ENCODE measurements at places on chromosomes 1 and 21.

DNA sequence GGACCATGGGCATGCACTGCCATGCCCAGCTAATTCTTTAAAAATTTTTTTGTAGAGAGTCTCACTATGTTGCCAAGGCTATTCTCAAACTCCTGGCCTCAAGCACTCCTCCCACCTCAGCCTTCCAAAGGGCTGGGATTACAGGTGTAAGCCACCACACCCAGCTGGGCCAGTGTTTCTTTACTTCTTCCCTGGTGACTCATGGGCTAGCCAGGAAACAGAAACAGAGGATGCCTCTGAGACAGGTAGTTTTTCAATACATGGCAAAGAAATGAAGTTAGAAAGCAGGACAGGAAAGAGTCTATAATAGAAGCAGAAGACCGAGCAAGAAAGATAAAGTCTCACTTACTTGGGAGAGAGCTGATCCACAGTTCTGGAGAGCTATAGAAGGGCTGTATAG lies 7.6 kb upstream of the C1orf74 start:
- no peak for DNase-seq

GRCh38 chr1:9371391-9371935 lies 78.8 kb downstream of the SPSB1 start:
- peak; percentile 19 for DNase-seq

DNA sequence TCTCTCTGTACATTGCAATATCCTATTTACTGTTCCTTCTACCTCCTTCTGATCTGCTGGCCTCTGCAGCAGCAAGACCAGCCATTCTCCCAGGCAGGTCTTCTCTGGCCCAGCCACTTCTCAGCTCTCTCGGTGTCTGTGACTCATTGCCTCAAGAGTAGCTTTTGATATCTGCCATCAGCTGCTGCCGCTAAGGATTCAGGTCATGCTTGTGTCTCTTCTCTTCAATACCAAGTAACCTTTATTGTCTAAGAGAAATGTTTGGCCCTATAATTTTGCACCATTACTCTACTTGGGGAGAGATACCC lies 101.8 kb downstream of the TMEM53 start:
- no peak for DNase-seq

- DNase-seq = peak; percentile 99
These were observed 65.4 kb downstream of the RPE65 start for GRCh38 chr1:68384321-68384813.

DNA sequence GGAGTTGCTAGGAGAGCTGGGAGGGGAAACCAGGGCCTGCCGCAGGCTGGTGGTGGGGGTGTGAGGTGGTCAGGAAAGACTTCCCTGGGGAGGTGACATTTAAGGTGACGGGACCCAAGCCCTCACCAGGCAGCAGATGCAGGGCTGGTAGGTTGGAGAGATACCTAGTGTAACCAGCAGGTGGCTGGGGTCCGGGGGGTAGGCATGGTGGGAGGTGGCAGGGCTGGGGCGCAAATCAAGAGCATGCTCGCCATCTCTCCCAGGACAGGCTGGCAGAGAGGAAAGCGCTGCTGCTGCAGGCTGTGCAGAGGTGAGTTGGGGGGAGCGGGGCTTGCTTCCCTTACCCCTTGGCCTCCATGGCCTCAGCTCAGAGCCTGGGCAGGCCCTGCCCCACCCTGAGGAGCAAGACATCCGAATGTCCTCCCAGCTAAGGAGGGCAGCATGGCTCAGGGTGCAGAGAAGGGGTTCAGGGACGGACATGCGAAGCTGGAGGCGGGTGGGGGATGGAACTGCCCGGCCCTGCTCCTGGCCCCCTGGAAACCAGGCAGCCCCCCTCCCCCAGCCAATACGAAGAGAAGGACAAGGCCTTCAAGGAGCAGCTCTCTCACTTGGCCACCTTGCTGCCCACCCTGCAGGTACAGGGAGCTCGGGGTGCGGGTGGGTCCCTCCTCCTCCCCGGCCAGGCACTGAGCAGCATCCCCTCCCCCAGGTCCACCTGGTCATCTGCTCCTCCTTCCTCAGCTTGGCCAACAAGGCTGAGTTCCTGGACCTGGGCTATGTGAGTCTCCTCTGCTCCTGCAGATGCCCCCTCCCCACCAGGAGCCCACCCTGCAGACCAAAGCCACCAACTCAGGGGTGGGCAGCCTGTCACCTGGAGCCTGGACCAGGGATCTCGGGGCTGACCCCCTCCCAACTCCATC lies 4.0 kb downstream of the RNF207 start:
- DNase-seq = no peak

DNA sequence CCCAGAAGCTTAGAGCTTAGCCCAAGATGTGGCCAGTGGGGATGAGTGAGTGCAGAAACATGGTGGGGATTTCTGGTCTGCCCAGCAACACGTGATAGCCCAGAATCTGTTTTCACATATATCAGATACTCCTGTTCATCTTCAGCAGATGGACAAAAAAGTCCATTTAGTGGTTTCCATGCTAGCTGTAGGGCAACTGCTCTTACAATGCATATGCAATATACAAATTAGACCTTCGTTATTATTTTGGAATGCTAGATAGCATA lies 96.9 kb upstream of the SGIP1 start:
- no peak for DNase-seq

GRCh38 chr1:183148599-183148998 lies 37.5 kb upstream of the LAMC2 start:
- DNase-seq = no peak

- no peak for DNase-seq
These were observed 14.3 kb downstream of the ZNF670 start for GRCh38 chr1:247064304-247064703.

DNA sequence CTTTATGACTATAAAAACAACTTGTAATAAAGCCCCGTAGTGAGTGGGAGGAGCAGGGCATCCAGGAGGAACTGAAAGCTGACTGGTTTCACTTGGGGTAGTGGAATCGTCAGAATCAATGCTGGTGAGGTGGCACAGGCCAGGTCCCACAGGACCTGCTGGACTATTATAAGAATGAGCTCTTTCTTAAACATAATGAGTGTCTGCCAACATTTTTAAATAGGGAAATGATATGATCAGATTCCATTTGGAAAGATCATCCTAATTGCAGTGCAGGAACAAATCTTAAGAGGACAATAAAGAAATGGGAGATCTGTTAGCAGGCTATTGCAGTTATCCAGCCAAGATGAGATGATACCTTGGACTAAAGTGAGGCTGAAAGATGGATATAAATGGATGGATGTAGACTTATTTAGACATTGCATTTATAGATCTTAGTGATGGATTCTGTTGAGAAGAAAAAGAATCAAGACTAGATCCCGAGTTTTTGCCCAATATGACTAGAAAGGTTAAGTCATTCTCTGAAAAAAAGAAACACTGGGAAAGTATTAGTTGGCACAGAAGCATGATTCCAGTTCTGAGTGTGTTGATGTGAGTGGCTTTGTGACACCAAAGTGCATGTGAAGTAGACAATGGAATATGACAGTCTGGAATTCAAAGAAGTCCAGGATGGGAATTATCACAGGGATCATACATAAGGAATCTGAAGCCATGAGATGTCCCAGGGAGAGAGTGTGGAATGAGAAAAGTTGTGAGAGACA lies 153.3 kb upstream of the SGIP1 start:
- DNase-seq = no peak

DNA sequence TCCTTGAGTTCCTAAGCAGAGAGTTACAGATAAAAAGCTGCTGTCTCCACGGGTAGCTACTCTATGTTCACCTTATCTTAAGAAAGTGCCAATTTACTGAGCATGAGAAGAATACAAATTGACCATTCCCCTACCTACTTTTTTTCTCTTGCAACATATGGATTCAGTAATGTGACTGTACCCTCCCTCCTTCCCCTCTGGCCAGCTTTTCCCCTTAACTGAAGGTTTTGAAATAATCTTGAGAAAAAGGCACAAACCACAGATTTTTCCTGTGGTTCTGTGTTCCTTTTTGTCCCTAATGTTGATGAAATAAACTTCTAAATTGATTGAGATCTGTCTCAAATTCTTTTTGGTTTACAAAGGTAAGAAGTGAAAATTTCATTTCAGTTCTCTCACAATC lies 2.6 kb upstream of the CD2 start:
- no peak for DNase-seq

DNA sequence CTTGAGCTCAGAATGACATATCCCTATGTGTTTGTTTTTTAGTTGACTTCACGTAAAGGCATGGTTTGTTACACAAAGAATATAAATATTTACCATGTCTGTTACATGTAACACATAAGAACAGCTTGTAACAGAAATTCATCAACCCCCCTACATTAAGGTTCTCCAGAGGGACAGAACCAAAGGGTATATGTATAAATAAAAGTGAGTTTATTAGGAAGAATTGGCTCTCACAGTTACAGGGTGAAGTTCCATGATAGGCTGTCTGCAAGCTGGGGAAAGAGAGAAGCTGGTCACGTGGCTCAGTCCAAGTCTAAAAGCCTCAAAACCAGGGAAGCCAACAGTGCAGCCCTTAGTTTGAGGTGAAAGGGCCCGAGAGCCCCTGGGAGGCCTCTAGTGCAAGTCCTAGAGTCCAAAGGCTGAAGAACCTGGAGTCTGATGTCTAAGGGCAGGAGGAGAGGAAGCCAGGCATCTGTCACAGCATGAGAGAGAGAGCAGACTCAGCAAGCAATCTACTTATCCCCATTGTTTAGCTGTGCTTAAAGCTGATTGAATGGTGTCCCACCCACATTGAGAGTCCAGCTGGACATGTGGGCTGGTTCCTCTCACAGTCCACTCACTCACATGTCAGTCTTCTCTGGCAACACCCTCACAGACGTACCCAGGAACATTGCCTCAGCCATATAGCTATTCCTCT lies 15.8 kb downstream of the THRAP3 start:
- no peak for DNase-seq

- no peak for DNase-seq
These were observed 20.1 kb upstream of the CCDC17 start for GRCh38 chr1:45643978-45644377.

- DNase-seq = no peak
These were observed 101.9 kb downstream of the FNBP1L start for GRCh38 chr1:93549811-93550210.

DNA sequence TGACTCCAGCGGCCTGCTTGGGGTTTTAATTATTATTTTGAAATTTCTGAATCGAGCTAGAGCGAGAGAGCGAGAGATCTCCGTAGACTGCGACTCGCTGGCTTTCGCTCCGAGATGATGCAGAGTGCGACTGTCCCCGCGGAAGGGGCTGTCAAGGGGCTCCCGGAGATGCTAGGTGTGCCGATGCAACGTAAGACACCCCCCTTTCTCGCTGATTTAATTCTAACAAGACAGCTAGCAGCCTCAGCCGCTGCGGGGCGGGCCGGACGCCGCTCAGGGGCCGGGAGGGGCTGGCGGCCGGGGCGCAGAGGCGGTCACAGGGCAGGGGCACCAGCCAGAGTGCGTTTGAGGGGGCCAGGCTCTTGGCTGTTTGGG lies 339 bp downstream of the LHX4 start:
- no peak for DNase-seq

GRCh38 chr1:56845343-56845742 lies 9.3 kb upstream of the C8A start:
- DNase-seq = no peak

DNA sequence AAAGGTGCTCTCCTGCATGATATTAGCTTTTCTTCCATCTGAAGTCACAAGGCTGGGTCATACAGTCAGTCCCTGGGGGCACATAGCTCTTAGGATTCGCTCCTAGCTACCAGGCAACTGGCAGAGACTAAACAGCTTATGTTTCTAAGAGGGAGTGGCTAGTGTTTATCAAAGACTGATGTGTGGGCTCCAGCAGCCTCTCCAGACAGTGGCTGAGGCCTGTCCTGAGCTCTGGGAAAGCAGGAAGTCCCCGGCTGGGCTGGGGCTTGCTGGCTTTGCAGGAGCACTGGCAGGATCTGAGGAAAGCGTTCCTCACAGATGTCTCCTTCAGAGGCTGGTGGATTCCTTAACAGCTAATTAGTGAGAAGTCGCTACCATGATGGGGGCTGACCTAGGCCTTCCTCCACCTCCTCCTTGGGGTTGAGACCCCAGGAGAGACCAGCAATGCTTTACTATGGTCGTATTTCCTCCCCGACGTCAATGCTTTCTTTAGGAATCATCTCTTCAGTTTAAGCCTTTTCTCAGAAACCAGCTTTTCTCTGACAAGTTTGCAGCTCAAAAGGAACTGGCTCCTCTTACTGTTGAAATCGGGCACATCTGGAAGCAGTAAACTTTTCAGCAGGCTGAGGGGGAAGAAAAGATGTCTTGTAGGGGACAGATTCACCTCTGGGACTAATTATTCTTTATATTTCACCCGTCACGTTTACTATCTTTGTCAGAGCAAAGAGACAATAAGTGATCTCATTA lies 33.5 kb upstream of the HHAT start:
- peak; percentile 48 for DNase-seq

DNA sequence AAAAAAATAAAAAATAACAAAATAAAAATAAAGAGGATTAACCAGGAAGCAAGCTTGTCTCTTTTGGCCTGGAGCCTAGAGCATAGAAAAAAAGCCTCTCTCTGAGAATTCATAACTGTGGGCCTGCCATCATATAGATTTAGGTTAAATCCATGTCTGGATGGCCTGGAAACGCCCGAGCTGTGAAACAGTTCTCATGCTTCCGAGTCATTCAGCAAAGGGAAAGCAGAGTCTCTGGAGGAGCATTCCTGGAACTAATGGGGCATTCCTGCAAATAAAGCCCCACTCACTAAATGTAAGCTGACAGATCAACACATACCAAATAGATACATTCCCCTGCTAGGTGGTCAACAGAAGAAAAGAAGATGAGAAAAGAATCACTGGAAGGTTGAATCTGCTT lies 75.8 kb upstream of the GNG4 start:
- no peak for DNase-seq

GRCh38 chr1:8398086-8398485 lies 80.2 kb downstream of the SLC45A1 start:
- DNase-seq = no peak

GRCh38 chr1:182207300-182207699 lies 145.8 kb upstream of the ZNF648 start:
- no peak for DNase-seq

- no peak for DNase-seq
These were observed 5.9 kb upstream of the PLEKHG5 start for GRCh38 chr1:6497215-6497866.

- DNase-seq = no peak
These were observed 146.5 kb upstream of the TNR start for GRCh38 chr1:175889848-175890247.

GRCh38 chr1:11746795-11747487 lies 11.0 kb downstream of the AGTRAP start:
- no peak for DNase-seq

DNA sequence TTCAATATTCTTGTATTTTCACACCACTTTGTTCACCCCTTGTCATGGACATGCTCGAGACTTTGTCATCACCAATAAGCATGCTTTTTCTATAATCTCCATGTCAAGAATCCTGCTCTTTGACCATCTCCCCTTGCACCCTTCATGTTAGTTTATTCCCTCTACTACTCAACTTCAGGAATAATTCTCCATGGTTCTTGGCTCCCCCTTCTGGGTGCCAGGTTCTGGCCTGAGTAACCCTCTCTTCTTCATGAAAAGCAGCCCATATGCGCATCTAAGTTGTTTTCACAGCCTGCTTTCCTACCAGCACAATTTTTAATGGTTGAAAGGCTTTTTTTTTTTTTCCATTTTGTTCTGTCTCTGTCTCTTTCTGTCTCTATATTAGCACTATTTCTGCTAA lies 160.7 kb downstream of the LEPR start:
- DNase-seq = no peak

GRCh38 chr21:37337831-37338230 lies 28.7 kb upstream of the DYRK1A start:
- peak; percentile 28 for DNase-seq

Data from GM04504 (cell line).